ENCODE measurements at places on chromosomes 6 and 20.

DNA sequence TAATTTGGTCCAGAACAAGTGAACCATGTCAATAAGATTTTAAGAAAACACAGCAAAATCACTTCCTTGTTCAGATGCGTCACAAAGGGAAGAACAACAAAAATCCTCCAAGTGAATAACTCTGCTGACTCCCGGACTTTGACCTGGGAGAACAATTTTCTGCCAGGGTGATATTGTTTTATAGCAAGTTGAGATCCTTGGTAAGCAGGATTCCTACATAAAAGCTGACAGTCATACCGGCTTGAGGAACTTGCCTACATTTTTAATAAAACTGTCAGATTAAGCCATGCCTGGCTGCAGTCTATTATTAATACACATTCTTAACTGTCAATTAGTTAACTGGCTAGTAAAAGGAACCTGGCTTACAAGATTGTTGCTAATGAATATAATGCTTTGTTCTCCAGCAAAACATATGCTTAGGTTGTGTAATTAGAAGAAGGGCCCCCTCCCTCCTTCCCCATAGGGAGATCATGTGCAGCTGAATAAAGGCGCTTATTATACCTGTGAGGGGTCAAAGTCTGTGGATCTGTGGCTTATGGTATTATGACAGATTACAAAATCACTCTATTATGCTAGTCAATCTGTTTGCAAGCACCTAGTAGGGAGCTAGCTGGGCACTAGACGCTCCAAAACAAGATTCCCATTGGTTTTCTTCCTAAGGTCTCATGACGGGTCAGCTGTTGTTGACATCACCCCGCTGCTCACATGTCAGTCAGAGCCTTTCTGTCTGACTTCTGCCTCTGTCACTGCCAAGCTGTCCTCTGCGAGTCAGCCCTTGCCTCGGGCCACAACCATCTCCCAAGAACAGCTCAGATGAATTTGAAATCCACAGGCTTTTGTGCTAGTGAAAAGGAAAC is 44.6 kb upstream of the SEC63 start:
- no peak for DNase-seq

- DNase-seq, result no peak
Observed at GRCh38 chr20:60069656-60070055, 111.4 kb downstream of the CDH26 start.

DNA sequence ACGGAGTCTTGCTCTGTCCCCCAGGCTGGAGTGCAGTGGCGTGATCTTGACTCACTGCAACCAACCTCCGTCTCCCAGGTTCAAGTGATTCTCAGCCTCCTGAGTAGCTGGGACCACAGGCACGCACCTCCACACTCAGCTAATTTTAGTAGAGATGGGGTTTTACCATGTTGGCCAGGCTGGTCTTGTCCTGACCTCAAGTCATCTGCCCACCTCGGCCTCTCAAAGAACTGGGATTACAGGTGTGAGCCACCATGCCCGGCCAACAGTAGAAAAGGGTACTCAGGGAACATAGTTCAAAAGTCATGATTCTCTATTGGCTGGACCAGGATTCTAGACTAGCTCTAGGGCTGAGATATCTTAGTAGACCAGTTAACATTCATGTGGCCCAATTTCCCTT is 5.6 kb downstream of the CSNK2A1 start:
- no peak for DNase-seq

DNA sequence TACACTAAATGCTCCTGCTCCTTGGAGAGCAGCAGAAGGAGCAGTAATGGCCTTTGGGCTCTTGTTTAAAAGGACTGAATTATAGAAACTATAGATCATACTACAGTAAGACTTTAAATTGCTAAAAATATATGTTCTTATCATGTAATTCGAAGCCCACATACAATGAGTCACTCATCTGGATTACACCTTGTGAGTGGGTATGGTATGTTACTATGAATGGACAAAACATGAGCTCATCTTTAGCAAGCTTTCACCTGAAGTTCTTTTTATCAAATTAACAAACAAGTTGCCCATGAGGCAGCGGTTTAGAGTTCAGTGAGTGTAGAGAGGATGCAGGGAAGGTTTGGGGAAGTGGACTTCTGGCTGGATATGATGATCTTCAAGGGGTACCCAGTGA is 114.4 kb upstream of the CCN2 start:
- DNase-seq, result no peak

DNA sequence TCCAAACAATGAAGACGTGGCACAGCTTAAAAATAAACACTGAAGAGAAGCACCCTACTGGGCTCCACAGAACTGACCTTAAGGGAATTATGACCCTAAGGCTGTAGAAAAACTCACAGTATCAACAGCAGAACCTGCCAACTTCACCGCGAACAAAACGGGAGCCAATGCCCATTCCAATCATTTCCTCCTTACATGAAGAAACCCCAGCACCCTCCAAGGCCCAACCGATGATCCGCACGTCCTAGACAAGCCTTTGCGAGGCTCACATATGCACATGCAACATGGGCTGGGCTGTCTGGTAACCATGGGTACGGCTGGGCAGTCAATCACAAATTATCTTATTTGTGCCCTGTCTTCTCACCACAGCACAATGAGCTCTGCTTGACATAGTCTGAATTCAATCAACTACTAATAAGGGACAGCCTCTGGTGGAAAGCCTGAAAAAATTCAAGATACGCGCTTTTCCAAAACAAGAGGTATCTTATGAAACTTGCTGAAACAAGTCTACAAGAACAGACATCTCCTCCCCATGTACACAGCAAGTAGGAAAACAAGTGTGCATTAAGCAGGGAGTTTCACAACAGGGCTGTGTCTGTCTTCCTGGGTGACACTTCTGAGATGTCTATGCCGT is 1.7 kb downstream of the DIDO1 start:
- no peak for DNase-seq

GRCh38 chr6:143271024-143271423 is 179.5 kb downstream of the ADAT2 start:
- no peak for DNase-seq

- DNase-seq, result no peak
Observed at GRCh38 chr20:39944861-39945260, 744.2 kb downstream of the MAFB start.

- no peak for DNase-seq
Observed at GRCh38 chr6:67391955-67392354, 1243.1 kb upstream of the ADGRB3 start.

- no peak for DNase-seq
Observed at GRCh38 chr6:102215425-102215824, 821.9 kb downstream of the GRIK2 start.

GRCh38 chr6:19558934-19559333 is 278.2 kb upstream of the ID4 start:
- DNase-seq, result no peak

- peak; percentile 69 for DNase-seq
Observed at GRCh38 chr20:57660922-57661745, 40.9 kb upstream of the ZBP1 start.

GRCh38 chr20:34299556-34300255 is 3.4 kb downstream of the AHCY start:
- no peak for DNase-seq

DNA sequence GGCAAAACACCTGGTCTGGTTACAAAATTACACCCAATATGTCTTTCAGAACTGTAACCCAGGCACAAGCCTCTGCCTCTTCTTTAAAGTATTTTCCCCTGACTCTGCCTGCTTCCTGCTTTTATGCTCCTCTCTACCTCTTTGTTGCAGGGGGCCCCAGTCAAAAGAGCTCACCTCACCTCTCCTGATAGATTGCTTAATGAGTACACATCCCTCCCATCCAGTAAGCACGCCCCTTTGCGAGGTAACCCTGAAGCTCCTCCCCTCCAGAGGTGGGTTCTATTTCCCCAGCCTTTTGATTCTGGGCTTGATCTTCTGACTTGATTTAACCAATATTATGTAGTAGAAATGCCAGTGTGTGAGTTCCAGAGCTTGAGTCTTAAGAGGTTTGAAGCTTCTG is 56.6 kb upstream of the EYA2 start:
- no peak for DNase-seq

- DNase-seq, result no peak
Observed at GRCh38 chr20:52153896-52154295, 37.7 kb downstream of the ZFP64 start.

DNA sequence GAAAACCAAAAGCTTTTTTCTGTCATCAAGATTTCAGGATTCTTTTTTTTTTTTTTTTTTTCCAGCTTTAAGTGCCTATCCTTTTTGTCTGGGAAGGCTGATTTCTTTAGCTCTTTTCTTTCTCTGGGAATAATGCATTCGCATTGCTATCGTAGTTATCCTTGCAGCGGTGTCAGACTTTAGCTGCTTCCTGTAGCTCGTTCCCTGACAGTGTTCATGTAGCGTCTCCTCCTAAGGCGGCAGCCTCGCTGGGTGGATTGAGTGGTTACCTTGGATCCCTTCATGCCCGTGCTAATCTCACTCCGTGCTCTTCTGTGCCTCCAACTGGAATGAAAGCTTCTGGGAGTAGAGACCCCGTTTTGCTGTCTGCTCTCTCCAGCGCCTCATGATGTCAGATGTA is 43.1 kb downstream of the UST start:
- no peak for DNase-seq

- no peak for DNase-seq
Observed at GRCh38 chr6:118134206-118134605, 227.1 kb downstream of the SLC35F1 start.

DNA sequence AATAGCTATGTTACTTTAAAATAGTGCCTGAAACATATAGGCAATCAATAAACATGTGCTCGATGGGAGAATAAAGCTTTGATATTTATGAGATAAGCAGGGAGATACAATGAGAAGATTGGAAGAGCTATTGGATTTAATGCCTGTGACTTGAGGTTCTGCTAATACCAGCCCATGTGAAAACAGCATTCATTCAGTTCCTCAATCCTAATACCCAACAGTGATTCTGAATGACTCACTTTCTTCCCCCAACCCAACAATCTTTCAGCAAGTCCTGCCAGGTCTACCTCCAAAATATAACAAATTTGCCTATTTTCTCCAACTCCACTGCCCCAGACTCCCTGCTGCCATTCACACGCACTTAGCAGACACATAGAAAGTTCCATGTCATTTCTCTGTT is 26.6 kb upstream of the KLHL31 start:
- no peak for DNase-seq

- DNase-seq, result no peak
Observed at GRCh38 chr6:111812060-111813038, 60.9 kb downstream of the FYN start.

DNA sequence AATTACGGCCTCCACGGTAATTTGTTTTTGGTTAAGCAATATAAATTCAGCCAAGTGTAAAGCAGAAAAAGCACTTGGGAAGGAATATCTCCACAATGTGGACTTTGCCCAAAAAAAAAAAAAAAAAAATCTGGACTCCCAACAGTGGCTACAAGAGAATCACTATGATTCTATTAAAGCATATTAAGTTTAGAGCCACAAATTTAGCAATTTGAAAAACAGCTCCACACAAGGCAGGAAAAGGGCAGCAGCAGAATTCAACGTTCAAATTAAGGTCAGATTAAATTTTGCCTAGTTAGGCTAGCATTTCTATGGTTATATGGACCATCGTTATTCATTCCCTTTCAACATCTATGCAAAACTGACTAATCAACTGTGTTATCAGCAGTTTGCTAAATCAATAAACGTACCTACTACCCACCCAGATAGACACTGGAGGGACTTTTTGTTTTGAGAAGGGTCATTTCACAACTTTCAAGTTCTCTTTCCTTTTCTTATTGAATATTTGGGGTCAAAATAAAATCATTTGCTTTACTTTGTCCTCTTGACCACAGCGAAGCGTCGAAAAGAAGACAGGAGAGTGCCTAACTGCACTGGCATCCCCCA is 1.0 kb downstream of the MCM9 start:
- DNase-seq, result no peak

GRCh38 chr20:61525781-61526431 is 273.8 kb downstream of the CDH4 start:
- no peak for DNase-seq

DNA sequence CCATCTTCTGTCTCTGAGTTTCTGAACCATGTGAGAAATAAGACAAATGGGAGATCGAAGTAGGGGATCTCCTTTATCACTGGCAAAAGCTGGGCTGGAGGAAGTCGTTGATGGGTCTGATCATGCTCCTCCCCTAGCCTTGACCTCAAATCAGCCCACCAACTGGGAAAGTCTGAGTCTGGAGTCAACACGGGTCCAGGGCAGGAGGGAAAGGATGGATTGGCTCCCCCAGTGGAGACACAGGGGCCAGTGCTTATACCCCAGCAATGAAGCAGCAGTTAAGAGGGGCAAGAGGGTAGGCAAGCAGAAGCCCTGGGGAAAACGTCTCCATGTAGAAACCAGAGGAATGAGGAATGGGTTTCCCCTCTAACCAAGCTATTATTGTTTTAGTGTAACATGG is 152.6 kb downstream of the TBC1D7 start:
- no peak for DNase-seq

DNA sequence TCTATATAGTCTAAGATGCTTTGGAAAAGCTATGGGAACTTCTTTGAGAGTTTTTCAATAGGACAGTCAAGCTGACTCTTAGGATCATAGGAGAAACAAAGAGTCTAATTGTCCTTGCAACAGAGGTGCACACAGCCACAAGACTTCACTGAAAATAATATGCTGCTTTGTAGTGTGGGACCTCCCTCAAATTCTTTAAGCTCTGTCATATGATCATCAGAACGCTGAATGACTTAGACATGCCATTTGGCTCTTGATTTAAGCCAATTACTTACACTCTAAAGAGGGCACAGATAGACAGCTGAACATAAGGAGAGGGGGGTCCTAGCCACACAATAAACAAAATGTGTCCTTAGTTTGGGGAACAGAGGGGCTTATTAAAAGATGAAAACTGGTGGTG is 818.7 kb upstream of the GJE1 start:
- no peak for DNase-seq

GRCh38 chr6:135291288-135292076 is 110.4 kb downstream of the MYB start:
- no peak for DNase-seq

- DNase-seq, result no peak
Observed at GRCh38 chr20:33411242-33411641, 9.9 kb upstream of the CDK5RAP1 start.

- no peak for DNase-seq
Observed at GRCh38 chr6:97097068-97098047, 172.8 kb downstream of the KLHL32 start.

- no peak for DNase-seq
Observed at GRCh38 chr6:63188828-63189227, 22.4 kb upstream of the FKBP1C start.

DNA sequence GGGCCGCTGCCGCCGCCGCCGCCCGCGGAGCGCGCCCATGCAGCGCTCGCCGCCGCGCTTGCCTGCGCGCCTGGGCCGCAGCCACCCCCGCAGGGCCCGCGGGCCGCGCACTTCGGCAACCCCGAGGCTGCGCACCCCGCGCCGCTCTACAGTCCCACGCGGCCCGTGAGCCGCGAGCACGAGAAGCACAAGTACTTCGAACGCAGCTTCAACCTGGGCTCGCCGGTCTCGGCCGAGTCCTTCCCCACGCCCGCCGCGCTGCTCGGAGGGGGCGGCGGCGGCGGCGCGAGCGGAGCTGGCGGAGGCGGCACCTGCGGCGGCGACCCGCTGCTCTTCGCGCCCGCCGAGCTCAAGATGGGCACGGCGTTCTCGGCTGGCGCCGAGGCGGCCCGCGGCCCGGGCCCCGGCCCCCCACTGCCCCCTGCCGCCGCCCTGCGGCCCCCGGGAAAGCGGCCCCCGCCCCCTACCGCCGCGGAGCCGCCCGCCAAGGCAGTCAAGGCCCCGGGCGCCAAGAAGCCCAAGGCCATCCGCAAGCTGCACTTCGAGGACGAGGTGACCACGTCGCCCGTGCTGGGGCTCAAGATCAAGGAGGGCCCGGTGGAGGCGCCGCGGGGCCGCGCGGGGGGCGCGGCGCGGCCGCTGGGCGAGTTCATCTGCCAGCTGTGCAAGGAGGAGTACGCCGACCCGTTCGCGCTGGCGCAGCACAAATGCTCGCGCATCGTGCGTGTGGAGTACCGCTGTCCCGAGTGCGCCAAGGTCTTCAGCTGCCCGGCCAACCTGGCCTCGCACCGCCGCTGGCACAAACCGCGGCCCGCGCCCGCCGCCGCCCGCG is 730 bp downstream of the INSM1 start:
- no peak for DNase-seq

Data from coronary artery (tissue), 2 donors.